GM23338 (cell line): ENCODE measurements at places on chromosomes 16 and 17. TPM values are rescaled to one million over a fixed set of nuclear protein-coding genes. Genes with fewer than 3 reads are reported as not detected.
A peak's percentile ranks its signal among the peaks of the same experiment; 100 is the strongest.

Gene OR1A1
- total RNA-seq, result not detected in 2 replicates

Gene DUS2
- 22.4 and 26.4 TPM in 2 replicates for total RNA-seq

Gene LITAFD
- total RNA-seq, result not detected in 2 replicates

Gene TP53TG3C
- total RNA-seq, result not detected in 2 replicates

GRCh38 chr17:72397687-72398086 is 276.9 kb downstream of the SOX9 start:
- DNase-seq, result no peak

DNA sequence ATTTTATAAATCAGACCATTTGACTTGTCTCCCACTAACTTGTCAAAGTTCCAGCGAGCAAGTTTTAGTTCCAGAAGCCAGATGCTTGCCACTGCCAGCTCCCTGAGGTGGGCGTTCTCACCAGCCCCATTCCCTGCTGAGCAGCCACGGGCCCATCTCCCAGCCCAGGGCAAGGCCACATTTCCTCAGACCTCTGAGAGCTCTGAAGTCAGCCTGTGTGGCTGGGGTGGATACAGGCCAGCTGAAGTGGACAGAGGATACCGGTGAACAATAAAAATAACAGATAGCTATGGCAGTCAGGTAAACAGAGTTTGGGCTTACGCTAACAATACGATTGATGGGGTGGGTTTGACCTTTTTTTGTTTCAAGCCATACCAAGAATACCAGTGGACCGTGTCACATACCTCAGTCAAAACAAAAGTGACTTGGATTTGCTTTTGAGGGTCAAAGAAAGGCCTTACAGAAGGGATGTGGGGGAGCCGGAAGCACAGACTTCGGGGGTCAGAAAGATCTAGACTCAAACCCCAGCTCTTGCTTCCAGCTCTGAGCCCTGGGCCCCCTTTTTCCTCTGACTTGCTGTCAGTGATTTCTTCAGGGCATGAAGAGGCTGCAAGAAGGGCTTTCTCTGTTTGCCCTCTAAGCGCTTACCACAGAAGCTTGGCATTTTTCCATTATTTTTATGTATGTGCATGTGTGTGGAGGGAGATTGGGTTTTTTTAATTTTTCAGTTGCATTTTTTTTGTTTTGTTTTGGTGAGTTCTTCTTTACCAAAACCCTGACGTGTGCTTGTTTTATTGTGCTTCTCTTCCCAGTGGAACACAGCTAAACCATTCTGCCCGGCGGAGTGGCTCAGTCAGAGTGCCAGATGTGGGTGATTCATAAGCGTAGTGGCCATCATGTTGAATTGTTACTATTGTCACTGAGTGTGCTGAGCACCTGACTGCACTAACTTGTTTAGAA is 109.9 kb downstream of the GNAO1 start:
- no peak for DNase-seq

DNA sequence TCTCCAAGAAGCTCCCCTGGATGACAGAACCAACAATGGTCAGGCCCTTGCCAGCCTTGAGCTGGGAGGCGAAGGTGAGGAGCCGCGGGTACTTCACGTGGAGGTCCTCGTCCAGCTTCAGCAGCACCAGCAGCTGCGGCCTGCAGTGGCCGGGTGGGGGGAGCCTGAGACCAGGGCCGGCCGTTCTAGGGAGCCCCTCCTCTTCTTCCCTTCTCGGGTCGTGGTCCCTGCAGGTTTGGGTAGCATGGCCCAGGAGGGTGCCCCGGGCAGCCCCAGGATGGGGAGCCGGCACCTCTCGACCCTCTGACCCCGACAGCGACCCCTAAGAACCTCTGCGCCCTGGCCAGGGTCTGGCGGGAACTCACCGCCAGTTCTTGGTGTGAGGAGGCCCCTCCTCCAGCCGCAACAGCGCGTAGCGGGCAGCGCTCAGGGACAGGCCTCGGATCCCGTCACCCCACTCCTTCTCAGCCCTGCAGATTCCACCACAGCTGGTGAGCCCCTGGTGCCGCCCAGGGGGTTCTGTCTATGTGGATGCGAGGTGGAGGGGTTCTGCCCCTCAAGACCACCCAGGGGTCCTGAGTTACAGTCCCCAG is 3.1 kb upstream of the LCAT start:
- DNase-seq, result no peak

- no peak for DNase-seq
Measured at GRCh38 chr16:59848296-59848695, 1114.2 kb upstream of the GOT2 start.

GRCh38 chr17:70022175-70022574 is 52.9 kb upstream of the KCNJ16 start:
- DNase-seq, result no peak

DNA sequence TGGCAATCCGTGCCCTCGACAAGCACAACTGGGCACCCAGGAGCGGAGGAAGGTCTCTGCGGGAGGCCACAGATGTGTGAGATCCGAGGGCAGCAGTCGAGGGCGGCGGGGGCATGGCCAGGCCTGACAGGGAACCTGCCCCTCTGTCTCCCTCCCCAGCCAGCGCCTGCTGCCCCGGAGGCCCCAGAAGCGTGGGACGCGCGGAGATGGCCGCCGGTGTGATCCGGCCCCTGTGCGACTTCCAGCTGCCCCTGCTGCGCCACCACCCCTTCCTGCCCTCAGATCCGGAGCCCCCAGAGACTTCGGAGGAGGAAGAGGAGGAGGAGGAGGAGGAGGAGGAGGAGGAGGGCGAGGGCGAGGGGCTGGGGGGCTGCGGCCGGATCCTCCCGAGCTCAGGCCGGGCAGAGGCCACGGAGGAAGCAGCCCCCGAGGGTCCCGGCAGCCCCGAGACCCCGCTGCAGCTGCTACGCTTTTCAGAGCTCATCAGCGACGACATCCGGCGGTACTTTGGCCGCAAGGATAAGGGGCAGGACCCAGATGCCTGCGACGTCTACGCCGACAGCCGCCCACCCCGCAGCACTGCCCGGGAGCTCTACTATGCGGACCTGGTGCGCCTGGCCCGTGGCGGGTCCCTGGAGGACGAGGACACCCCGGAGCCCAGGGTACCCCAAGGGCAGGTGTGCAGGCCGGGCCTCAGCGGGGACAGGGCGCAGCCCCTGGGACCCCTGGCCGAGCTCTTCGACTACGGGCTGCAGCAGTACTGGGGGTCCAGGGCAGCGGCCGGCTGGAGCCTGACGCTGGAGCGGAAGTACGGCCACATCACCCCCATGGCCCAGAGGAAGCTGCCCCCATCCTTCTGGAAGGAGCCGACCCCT is 1.7 kb downstream of the PERCC1 start:
- DNase-seq, result peak; percentile 29

Gene NHLRC4
- 0.80 TPM in 1 of 2 replicates, not detected in the other for total RNA-seq

DNA sequence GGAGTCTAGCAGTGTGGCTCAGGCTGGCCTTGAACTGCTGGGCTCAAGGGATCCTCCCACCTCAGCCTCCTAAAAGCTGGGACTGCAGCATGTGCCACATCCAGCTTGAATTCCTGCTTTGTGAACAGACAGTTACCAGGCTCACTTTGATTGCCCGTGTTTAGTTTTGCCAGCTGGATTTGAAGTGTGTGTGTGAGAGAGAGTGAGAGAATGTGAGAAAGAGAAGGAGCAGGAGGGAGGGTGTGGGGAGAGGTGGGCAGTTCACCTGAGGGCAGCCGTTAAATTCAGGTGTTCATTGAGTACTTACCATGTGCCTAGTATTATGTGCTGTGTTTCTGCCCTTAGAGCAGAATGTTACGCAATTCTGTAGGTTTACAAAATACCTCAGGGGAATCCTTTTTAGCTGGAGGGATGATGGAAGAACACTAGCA is 4.7 kb downstream of the DUSP14 start:
- no peak for DNase-seq

DNA sequence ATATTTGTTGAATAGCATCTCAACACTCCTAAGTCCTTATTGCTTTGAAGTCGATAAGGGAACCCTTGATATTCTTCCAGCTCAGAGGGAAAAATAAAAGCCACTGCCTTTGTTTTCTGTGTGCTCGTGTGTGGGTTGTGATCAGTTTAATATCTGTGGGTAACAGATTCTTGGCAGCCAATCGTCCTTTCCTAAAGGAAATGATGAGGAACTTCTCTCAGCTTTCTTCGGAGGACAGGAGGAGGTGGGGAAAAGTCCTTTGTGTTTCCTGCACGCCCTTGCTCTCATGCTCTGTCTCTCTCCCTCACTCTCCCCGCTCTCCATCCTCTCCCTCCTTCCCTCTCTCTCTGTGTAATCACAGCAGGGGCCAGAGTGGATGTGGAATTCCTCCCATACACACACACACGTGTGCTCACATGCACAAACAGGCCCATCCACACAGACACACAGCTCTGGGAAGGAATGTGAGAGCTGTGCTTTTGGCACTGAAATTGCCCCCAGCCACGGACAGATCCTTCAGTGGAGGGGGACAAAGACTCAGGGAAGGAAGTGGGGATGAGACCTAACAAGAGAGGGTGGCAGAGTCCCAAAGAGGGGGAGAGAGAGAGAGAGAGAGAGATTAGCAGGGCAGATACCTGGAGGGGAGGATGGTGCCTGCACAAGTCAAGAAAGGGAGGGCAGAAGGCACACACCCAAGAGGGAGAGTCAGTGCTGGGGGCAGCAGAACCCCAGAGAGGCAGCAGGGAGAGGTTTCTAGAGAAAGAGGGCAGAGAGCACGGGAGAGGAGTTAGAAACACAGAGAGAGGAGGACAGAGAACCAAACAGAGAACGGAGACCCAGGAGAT is 83.5 kb upstream of the PLCG2 start:
- DNase-seq, result no peak

GRCh38 chr17:77722366-77722765 is 236.1 kb upstream of the TNRC6C start:
- DNase-seq, result no peak

DNA sequence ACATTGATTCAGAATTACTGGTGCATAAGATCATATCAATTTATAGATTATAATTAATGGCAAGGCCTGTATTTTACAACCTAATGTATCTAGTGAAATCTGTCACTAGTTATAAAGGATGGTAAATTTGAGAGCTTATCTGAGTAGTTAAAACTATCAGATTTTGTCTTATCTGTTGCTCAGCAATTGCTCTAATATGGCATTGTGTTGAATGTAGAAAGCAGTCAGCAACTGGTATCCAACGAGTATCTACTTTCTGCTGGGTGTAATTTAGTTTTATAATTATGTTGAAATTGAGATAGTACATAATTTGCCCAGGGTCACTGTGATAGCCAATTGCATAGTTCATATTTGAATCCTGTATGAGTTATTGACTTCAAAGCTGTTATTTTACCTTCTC is 1005.7 kb downstream of the CDH11 start:
- DNase-seq, result no peak

- DNase-seq, result no peak
Measured at GRCh38 chr17:9108146-9108545, 86.8 kb downstream of the NTN1 start.

Gene MYO15A
- total RNA-seq, result 1.0 and 1.3 TPM in 2 replicates

Gene CMTM1
- 1.4 TPM in 1 of 2 replicates, not detected in the other for total RNA-seq

- DNase-seq, result no peak
Measured at GRCh38 chr17:68835071-68835470, 120.1 kb downstream of the ABCA8 start.

Gene CCL17
- total RNA-seq, result not detected in 2 replicates

DNA sequence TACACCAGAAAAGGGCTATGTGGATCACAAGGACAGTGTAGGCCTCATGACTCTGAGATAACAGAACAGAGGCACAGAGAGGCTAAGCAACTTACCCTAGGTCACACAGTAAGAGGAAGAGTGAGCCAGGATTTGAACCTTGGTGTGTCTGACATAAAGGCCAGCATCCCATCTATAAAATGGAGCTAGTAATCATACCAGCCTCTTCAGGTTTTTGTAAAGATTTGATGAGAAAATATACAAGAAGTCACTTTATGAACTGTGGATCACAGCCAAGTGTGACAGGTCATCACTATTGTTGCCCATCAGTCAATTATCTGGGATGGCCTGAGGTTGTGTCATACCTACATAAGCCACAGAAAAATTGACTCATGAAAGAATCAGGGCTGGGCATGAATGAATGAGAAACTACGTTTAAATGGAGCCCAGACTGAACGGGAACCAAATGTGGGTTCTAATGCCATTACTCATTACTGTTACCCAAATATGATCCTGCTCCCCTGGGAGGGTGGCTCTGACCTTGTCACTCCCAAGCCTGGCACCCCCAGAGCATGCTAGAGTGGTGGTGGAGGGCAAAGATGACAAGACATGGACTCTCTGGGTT is 21.0 kb downstream of the FBXO39 start:
- no peak for DNase-seq

DNA sequence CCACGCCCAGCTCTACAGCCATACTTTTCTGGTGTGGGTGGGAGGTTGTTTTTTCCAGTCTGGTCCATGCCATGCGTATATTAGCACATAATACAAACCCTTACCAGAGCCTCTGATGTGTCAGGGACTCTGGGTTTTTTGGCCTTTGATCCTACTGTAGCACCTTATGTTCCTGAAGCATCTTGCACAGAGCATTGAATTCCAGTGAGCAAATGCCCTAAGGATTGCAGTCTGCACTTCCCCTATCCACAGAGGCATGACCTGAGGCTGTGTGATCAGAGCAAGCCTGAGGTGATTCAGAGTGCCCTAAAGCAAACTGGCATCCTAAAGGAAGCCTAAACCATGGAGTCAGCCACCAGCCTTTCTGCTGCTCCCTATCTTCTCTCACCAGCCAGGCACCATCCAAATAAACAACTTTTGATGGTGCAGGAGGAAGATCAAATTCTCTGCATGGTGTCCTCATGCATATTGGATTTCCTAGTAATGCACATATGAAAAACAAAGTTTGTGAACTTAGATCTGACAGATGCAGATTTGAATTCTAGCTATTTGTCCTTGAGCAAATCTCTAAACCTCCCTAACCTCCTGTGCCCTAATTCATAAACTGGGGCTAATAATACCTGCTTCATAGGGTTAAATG is 41.2 kb upstream of the HAS3 start:
- no peak for DNase-seq

DNA sequence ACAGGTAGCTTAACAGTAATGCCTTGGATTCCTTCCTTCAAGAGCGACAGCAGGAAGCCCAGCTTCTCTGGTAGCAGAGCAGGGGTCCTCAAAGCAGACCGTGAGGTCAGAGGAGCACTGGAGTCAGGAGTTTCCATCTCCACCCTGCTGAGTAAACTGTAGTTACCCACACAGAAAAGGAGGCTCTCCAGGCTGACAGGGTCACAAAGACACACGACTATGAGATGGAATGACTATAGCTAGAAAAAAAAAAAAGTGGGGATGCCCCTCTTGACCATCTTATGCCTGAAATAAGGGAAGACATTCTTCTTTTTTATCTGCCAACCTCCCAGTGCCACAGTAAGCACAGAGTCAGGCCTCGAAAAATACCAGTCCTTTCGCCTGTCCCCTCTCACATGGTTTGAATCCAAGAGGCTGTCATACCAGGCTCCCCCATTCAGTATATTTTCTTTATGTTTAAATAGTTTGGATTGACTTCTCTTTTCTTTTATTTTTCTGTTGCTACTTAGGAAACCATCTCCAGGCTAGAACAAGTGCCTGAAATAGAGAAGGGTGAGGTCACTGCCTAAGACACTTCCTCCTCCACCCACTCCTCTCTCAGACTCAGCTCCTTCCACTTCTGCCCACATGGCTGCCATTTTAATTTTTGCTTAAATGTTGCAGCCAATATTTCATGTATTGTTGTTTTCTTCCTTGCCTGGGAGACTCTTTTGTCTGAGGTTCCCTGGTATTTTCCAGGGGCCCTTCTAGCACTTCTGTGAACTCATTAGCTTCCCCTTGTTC is 707.4 kb downstream of the MAF start:
- no peak for DNase-seq

GRCh38 chr17:58527306-58527705 is 12.9 kb upstream of the MTMR4 start:
- DNase-seq, result peak; percentile 40

GRCh38 chr17:39604911-39605491 is 2.7 kb downstream of the NEUROD2 start:
- peak; percentile 56 for DNase-seq

Gene MT4
- not detected in 2 replicates for total RNA-seq
